ENCODE measurements at places on chromosomes 5 and 9.

- DNase-seq: no peak
These were observed 35.7 kb upstream of the TXN start for GRCh38 chr9:110291921-110292557.

DNA sequence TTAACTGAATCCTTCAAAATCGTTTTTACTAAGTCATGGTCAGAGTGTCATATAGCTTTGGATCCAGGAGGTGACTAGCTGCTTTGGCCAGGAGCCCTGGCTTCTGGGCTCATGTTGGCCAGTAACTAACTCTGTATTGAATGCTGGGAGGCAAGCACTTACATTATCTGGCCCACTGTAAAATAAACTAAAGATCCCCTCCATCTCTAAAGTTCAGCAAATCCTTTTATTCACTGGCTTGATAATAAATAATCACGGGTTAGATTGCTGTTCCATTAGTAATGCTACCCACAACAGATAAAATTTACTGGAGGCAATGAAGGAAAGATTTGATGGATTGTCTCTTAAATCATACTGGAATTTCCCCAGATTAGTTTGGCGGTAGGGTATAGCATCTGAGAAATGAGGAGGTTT is 382.2 kb upstream of the TLE4 start:
- DNase-seq: no peak

DNA sequence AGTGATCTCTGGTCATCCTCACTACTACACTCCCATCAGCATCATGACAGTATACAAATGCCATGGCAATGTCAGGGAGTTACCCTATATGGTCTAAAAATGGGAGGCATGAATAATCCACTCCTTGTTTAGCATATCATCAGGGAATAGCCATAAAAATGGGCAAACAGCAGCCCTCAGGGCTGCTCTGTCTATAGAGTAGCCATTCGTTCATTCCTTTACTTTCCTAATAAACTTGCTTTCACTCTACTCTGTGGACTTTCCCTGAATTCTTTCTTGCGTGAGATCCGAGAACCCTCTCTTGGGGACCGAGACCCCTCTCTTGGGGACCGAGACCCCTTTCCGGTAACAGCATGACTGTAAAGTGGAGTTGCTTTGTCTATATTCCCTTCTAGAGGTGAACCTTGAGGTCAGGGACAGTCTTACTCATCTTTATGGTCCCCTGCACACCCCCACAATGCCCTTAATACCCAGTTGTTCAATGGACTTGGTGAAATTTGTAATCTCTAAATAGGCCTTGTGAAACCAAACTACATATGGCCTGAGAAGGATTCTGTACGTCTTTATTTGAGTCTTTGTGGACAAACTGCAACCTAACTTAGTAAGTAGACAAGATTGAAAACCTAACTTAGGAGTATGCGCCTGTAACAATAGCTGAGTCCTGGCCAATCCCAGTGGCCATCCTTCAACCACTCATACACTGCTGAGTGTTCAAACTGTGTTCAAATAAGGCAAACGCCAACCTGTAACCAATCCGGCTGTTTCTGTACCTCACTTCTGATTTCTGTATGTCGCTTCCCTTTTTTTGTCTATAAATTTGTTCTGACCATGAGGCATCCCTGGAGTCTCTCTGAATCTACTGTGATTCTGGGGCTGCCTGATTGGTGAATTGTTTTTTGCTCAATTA is 32.3 kb upstream of the UBTD2 start:
- DNase-seq: no peak

DNA sequence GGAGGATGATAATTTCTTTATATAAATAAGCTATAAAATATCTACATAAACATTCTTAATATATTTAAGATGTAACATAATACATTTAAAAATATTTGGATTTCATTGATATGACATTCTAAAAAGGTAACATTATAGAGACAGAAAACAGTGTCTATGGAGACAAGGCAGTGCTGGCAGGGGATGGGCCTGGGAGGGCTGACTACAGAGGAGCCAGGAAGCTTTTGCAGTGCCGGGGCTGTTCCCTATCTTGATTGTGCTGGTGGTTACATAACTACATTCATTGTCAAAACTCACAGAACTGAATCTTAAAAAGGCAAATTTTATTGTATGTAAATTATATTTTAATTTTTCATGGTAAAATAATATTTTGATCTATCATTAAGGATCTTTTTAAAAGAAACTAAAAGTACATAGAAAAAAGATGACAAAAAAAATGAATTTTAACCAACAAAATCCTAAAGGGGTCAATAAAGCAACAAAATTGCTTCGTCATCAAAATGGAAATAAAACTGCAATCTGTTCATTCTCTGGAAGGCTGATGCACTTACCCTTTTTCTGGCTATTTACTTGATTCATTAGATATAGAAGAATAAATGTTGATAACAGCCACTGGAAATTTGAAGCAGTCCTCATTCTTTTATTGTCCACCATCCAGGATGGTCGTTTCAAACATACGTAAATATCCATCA is 26.3 kb downstream of the LIFR start:
- DNase-seq: no peak

DNA sequence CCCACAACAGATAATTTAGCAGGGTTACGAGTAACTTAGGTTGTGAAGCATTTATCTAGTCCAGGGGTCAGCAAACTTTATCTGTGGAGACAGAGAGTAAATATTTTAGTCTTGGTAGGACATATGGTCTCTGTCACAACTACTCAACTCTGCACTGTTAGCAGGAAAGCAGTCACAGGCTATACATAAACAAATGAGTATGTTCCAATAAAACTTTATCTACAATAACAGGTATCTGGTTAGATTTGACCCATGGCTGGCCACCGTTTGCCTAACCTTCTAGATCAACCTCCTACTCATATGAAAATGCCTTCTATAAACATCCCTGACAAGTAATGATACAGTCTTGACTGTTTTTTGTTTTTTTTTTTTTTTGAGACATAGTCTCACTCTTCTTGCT is 13.0 kb upstream of the HK3 start:
- no peak for DNase-seq

- no peak for DNase-seq
These were observed 831 bp upstream of the TBC1D9B start for GRCh38 chr5:179908528-179908927.

GRCh38 chr9:15843931-15844330 is 291.1 kb downstream of the CCDC171 start:
- no peak for DNase-seq

- no peak for DNase-seq
These were observed 148.1 kb upstream of the DMRT1 start for GRCh38 chr9:693201-694091.

DNA sequence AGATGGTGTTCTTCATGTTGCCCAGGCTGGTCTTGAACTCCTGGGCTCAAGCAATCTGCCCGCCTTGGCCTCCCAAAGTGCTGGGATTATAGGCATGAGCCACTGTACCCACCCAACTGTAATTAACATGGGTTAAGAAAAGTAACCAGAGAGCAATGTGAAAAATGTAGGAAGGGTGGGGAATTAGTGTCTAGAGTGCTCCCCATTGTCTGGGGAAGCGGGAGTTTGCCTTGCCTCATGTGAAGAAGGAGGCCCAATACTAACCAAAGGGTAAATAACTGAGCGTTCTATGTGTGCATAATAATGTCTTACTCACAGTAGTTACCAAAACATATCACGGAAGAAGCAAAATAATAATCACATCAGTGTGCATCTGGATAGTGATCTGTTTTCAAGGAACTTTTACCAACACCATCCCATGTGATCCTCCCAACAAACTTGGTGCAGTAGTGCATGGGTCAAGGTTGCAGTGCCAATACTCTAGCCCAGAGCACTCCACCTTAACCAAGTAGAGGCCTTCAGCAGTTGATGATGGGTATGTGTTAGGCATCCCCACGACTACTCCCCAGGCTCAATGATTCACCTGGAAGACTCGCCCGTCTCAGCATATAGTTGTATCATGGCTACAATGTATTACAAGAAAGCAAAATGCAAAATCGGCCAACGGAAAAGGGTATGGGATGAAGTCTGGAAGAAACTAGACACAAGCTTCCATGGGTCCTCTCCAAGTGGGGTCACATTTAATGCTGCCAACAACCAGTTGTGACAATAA is 26.2 kb downstream of the GNAQ start:
- DNase-seq: no peak

DNA sequence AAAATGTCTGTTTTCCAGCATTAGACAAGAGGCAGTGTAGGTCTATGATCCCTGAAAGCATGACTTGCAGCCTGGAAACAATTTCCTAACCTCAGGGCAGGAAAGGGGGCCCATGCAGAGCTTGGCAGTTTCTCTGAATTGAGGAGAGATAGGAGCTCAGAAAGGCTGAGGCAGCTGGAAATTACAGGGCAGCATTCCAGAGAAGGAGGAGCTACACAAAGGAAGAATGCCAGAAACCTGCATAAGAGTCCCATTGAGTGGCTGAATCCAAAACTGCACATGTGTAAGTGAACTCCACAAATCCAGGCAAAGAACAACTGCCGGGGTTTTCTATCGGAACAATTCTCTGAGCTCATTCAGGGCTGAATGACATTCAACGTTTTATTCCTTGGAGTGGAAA is 346.8 kb downstream of the PIK3R1 start:
- DNase-seq: no peak

DNA sequence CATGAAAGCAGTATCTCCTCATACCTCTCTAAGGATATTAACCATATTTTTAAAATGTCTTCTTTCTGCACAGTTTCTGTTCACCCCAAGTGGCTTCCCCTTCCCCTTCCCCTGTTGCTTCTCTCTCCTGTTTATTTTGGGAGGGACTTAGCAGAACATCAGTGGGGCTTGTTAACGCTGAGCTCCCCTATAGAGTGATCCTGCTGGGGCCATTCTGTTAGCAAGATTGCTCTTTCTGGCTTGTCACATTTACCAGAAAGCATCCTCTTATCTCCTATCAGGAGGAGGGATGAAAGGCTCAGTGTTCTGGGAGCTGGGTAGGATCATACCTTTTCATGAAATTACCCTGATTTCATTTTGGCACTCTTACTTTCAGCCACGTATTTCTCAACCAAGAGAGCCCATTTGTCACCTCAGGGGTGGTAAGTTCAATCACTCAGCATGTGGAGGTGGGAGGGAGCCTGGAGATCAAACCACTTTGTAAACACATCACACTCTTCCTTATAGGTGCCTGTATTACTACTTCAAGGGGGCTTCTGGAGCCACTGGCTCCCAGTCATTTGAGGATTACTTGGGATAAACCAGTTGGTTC is 16.7 kb downstream of the NXNL2 start:
- no peak for DNase-seq

DNA sequence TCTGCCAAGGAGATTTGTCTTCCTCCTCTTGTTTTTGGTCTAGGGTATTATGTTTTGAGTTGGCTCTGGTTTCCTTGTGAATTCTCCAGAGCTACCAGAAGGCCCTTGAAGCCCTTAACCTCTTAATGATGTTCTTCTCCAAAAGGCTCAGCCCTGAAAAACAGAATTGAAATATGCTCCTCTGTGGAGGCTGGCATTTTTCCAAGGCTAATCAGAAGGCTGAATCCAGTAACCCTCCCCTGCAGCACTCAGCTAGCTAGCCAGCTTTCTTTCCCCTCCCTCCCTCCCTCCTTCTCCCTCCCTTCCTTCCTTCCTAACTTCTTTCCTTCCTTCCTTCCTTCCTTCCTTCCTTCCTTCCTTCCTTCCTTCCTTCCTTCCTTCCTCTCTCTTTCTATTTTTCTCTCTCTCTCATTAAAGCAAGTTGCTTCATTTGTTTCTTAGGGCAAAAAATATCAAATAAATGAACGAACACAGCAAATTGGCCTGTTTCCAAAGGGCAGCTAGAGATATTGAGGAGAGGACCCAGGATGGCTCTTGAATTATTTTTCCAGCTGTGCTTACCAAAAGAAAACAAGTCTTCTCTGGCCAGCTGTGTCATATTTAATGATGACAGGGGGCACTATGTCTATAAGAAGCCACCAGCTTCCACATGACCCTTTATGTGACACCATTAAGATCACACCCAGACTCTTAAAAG is 38.7 kb downstream of the JAKMIP2 start:
- DNase-seq: no peak
